ENCODE measurements at places on chromosomes 6 and 20.

GRCh38 chr6:159577564-159577963 lies 115.5 kb downstream of the SOD2 start:
- no peak for DNase-seq

- DNase-seq = peak; percentile 12
Observed at GRCh38 chr6:48671505-48671904, 560.5 kb upstream of the PTCHD4 start.

DNA sequence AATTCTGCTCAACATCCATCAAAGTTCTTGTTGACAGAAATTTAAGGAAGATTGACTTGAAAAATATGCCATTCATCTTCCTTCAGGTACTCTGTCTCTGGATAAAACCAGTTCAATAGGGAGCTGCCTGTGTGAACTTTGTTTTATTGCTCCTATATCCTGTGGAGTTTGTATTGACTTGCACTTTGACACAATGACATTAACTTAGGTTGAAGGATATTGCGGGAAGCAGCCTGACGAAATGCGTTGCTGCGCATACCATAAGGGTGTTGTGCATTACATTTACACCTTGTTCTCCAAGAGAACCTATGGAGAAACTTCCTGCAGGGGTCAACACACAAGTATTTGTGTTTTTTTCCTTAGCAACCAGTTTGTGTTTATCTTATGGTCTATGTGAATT lies 185.4 kb upstream of the GRIK2 start:
- no peak for DNase-seq

DNA sequence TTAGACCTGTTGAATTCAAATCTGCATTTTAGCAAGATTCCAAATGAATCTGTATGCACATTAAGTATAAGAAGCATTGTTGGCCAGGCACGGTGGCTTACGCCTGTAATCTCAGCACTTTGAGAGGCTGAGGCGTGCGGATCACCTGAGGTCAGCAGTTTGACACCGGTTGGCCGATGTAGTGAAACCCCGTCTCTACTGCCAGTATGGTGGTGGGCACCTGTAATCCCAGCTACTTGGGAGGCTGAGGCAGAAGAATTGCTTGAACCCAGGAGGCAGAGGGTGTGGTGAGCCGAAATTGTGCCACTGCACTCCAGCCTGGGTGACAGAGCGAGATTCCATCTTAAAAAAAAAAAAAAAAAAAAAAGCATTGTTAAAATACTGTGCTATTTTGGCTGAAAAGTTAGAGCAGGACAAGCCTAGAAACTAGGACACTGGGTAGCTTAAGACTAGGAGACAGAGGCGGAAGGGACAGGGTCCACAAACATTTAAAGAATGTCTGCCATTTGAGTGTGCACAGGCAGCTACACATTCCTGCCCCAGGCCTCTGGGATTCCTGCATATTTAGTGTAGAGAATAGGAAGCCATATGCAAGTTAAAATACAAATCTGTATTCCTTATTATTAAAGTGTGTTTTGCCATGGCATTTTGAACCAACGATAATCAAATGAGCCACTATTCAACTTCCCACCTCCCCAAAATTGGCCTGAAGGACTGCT lies 45.1 kb upstream of the EEF1A1 start:
- DNase-seq = no peak

GRCh38 chr20:47851774-47852173 lies 66.5 kb upstream of the SULF2 start:
- no peak for DNase-seq

DNA sequence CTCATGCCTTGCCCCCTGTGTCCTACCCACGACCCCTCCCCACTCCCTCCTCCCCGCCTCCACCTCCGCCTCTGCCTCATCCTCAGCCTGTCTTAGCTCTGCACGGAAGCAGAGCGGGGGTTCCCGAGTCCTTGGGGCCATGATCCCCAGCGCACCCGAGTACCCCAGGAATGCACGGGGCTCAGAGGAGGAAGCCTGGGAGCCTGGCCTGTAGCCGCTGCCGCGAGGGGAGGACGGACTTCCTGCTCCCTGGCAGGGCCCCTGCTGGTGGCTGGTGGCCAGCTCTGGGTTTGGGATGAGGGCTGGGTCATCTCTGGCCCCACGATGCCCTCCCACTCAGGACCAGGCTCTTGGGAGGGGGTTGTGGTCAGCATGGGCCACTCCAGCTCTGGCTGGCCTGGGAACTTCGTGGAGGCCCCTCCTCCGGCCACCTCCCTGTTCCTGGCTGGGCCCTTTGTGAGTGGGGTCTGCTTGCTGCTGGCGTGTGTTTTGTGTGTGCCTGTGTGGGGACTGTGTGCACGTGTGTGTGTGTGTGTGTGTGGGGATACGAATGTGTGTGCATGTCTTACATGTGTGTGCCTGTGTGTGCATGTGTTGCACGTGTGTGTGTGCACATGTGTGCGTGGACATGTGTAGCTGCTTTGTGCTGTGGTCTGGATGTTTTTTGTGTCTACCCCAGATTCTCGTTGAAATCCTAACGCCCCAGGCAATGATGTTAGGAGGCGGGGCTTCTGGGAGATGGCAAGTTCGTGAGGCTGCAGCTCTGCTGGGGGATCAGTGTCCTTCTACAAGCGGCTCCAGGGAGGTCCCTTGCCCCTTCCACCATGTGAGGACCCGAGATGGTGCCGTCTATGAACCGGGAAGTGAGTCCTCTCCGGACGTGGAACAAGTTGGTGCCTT lies 1.3 kb upstream of the RBBP8NL start:
- no peak for DNase-seq

DNA sequence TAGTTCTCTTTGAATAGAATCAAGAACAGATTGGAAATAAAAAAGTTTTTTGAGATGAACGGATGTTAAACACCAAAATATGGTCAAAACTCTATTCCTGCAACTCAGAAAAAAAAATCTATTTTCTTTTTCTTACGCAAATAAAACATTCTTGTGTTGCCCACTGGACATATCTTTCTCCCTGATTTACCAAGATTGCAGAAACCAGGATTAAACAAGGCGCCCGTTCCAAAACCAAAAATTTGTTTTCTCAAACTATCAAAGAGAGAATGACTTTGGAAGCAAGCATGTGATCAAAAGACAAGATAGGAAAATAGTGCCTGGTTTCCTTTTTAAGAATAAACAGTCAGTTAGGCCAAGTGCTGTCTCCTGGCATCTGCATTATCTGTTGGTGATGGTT lies 273.1 kb downstream of the CLIC5 start:
- no peak for DNase-seq

All from NCI-H460 (cell line).